Fibroblast of skin of right quadriceps (primary cell): ENCODE measurements at places on chromosomes 13 and 19.

GRCh38 chr19:35115177-35115951 is at the start of gene FXYD3:
Gene FXYD3, plus strand, starts transcription at chr19:35115823. Its CDS starts 3,554 bp downstream, at chr19:35119377.
- no peak for DNase-seq

DNA sequence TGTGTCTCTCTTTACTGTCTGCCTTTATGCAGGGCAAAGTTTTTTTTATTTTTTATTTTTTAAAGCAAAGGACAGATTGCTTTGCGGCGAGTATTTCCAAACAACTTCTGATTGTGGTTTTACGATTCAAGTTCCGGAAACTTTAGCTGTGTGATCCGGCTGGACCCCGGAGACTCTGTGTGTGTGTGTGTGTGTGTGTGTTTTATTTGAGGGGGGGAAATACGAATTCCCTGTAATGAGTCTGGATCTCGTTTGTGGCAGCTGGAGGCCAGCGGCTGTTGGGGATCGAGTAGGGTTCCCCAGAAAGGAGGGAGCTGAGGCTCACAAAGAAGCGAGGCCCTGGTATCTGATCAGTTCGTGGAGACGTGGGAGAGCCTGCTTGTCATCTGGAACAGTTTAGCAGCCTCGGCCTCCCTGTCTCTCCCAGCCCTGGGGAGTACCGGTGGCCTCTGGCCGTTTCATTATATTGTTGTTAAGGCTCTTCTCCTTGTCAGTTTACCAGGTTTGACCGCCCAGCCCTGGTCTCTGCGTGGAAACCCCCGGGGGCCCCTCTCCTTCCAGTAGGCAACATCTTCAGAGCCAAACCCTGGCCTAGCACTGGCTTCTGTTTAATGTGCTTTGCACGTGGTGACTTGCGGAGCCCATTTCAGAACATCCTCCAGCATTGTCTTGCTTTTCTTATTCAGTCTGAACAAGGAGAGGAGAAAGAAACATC is 1.3 kb downstream of the FARP1 start:
- DNase-seq: peak; percentile 60

DNA sequence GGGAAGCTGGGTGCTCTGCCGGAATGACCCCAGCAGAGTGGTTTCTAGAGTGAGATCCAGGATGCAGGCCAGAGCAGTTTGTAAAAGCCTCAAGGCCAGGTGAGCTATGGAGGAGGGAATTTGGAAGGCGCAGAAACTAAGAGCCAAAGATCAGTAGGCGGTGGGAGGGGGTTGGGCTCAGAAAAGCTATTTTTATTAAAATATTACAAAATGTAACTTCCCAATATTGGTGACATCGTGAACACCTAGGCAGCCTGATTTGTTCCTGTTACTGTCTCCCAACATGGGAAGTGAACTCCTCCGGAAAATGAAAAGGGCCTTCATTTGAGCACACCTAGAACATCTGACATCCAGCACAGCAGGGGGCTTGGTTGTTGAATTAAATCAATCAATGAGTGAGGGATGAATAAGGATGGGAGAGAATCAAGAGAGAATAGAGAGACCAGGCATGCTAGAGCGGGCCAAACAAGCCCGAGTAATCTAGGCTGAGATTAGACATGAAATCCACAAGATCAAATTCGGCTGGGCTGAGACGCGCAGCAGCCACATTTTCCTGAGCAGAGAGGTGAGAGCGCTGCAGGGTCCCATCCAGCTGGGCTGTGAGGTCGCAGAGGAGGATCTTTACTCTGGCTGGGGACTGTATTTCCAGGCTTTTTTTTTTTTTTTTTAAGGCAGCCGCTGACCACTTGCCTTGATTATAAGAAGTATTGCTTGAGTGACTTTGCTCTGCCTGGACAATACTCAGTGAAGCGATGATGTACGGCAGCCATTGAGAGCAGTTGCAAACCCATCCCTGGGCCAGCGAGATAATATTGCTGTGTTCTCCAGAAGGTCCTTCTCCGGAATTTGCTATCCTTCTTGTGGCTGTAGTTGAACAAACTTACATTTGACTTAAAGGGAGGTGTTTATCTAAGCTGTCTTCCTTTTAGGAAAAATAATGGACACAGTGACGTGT is 178.0 kb upstream of the KL start:
- no peak for DNase-seq

GRCh38 chr13:114047358-114047881 is 73.5 kb upstream of the C13orf46 start:
- no peak for DNase-seq

GRCh38 chr13:70310396-70311119 is 202.3 kb upstream of the KLHL1 start:
- DNase-seq: no peak

GRCh38 chr13:46860722-46861121 is 36.1 kb downstream of the HTR2A start:
- peak; percentile 7 for DNase-seq
